ENCODE measurements at places on chromosomes 5 and 9.
A peak's percentile ranks its signal among the peaks of the same experiment; 100 is the strongest.

DNA sequence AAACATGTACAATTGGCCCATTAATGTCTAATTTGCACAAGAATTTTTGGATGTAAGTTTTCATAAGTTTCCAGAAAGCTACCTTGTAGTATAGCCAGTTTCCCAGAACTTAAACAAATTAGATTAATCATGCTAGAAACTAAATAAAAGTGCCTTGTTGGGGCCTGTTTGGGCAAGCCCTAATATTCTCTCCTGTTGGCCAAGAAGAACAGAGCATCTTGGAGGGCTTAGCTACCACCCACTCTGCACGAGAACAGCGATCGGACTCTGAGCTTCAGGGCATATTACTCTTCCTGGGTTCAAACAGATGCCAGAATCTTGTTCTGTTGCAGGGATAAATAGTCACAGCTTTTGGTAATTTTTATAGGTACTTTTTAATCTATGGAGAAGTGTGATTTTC is 88.2 kb downstream of the GAS1 start:
- no peak for DNase-seq

DNA sequence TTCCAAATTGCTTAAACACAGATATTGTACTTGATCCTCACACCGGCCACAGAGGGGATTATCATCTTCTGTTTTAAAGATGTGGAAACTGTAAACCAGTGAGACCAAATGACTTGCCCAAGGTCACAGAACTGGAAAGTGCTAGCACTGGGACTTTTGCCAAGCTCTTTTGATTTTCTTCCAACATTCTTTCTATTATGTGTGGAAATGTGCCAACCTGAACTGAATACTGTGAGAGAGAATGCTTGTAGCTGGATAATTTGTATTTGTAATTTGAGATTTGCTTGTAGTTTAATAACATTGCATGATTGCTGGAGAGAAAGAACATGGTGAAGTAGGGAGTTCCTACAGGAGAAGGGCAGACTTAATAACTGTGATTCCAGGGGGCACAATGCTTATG is 977.9 kb upstream of the NUDT12 start:
- DNase-seq = no peak

DNA sequence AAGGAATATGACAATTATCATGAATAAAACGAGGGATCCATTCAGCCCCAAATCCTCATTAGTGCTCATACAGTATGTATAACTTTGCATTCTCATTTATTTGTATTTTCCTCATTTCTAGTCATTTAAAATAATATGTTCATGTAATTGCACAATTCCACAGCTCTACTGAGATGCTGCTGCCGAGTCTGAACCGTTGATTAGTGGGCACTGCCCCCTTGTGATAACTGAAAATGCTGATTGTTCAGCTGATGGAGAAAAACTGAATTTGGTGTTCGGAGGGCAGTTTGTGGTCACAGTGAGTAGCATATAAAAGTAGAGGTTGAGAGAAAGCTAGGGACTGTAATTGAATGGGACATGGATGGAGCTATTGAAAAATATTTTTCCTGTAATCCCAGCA is 12.2 kb upstream of the GPR151 start:
- no peak for DNase-seq

DNA sequence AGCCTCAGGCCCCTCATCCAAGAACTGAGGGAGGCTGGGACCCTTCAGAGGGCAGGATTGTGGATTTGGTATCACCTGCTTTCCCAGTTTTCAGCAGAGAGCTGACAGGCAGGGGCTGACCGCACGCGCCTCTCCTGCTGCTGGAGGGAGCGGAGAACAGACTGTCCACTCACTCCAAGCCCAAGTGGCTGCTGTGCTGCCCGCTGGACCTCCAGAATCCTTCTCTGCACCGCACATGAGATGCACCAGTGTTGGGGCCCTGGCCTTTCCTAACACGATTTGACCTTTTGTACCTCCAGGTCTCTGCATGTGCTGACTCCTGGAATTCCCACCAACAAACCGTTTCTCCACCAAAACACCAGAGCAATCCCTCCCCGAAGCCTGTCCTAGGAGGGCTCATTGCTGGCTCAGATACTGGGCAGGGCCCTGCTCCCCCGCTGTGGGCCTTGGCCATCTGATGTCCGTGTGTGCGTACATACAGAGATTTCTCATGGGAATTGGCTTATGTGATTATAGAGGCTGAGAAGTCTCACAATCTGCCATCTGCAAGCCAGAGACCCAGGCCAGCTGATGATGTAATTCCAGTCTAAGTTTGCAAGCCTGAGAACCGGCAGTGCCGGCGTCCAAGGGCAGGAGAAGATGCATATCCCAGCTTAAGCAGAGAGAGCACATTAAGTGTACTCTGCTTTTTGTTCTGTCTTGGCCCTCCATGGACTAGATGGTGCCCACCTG is 141.7 kb downstream of the GADD45G start:
- DNase-seq = no peak

DNA sequence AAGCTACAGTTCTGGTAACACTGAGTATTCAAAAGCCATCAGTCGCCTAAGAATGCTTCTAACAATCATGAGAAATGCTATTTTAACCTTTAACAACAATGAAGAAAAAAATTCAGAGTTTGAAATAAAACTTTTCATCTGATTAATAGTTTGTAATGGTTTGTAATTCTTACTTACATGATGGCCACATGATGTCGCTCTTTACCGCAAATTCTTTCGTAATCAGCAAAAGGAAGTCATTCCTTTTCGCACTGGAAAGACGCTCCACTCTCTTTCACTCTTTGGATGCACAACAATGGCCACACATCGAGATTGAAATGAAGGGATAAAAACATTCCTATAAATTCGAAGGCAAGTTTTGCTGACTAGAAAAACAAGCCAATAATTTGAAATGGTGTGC is at the start of gene PCDHA7:
TSS of gene PCDHA7 (plus strand) at position 277 of the 400 bp plus-strand sequence. CDS start at position 392, 115 bp downstream.
- DNase-seq = no peak

- no peak for DNase-seq
Measured at GRCh38 chr5:79785983-79786382, 96.3 kb downstream of the CMYA5 start.

GRCh38 chr5:158565017-158565789 is 534.5 kb downstream of the EBF1 start:
- peak; percentile 24 for DNase-seq

DNA sequence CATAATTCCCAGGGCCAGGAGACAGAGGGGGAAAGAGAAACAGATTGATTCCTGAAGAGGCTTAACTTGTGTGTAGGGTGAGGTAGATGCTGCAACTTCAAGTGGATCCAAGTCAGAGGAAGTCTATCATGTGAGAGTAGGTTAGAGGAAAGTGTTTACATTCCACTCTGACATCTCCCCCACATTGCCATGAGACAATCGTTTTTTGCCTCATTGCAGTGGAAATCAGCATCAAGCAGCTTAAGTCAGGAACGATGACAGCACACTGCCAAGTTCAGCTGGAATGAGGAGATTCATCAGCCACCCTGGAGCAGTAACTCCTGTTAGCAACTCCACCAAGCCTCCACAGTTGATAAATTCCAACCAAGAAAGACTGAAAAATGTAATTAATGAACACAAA is 689.7 kb upstream of the MEF2C start:
- DNase-seq = no peak

DNA sequence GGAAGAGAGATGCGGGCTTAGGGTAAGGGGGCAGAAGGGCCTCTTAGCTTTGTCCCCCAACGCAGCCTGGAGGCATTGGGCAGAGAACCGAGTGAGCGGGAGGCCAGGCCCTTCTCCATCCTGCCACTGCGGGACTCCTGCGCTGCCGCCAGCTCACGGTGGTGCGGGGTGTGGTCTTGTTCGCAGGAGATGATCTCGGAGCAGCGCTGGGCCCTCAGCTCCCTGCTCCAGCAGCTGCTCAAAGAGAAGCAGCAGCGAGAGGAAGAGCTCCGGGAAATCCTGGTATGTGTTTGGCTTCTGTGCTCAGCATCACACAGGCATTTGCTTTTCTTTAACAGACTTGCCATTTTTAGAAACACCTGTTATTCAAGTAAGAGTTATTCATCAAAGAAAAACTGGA is 41.3 kb downstream of the LRSAM1 start:
- DNase-seq = no peak

DNA sequence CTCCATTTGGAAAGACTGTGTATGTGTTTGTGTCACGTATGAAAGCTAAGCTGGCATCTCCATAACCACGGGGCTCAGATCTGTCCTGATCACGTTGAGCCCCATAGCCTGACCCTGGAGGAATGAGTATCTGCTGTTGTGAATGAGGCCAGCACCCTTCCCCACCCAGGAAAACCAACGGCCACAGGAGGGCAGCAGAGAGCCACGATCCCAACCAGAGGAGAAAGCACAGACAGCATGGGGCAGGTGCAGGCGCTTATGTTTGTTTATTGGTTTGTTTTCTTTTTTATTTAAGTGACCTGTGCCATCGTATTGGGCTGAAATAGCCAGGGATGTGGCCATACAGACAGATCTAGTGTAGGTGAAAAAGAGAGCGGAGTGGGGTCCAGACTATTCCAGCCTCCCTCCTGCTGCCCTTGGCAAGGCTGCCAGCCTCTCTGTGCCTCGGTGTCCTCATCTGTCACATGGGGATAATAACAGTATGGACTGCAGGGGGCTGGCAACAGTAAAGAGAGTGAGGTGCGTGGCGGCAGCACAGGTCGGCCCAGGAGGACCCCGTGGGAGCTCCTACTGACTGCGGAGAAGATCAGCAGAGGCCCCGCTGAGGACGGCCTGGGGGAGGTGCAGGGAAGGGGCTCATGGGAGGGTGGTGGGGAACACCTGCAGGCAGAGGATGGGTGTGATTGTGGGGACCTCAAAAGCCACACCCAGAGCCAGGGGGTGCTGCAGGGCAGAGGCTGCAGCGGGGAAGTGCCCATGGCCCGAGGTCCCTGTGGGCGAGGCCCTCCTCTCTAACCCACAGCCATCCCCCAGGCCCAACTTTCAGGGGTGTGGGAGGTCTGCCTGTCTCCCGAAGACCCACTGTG is 12.1 kb downstream of the OR2V2 start:
- peak; percentile 74 for DNase-seq

DNA sequence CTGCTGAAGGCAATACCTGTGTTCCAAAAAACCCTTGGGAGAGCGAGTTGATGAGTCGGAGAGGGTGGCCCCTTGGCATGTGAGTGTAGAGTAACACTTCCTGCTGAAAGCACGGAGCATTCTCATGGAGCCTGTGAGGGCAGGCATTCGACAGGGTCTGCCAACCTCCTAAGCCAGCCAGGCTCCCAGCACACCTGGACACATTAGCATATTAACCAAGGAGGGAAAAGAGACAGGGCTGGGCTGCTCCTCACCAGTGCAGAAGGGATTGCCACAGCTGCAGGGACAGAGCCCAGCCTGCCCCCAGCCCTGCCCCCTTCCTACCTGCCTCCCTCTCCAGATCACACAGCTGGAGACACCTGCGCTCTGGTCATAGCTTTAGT is 46.4 kb upstream of the SEMA4D start:
- DNase-seq = no peak

Data from inflammatory macrophage treated with lipopolysaccharide for 4 hours (primary cell).